ENCODE measurements at places on chromosomes 7 and 10. TPM values are rescaled to one million over a fixed set of nuclear protein-coding genes. Genes with fewer than 3 reads are reported as not detected.
A peak's percentile ranks its signal among the peaks of the same experiment; 100 is the strongest.

DNA sequence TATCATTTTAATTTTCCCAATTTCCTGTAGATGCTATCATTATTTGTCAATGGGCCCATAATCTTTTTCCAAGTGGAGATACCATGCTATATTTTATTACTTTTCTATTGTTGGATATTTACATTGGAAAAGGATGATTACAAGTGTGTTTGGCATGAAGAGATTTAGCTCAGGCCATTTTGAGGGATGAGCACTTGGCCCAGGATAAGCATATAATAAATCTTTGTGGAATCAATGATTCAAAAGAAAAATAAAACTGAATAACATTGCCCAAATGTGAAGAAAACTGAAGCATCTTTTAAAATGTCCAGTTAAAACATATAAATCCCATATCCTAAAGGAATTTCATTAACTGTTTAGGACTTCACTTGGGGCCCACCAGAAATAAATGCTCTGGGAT, 260.9 kb upstream of the BMPER start:
- no peaks in the 10 kb centered on the region for H3K4me1 ChIP-seq
- H3K4me3 ChIP-seq, result no peak overlapping the region
- DNase-seq, result no peak
- no peak overlapping the region for H3K27ac ChIP-seq
- no peaks in the 10 kb centered on the region for H3K36me3 ChIP-seq
- no peaks in the 10 kb centered on the region for H3K27me3 ChIP-seq

Gene PRKAR2B
- total RNA-seq, result 0.37 TPM

DNA sequence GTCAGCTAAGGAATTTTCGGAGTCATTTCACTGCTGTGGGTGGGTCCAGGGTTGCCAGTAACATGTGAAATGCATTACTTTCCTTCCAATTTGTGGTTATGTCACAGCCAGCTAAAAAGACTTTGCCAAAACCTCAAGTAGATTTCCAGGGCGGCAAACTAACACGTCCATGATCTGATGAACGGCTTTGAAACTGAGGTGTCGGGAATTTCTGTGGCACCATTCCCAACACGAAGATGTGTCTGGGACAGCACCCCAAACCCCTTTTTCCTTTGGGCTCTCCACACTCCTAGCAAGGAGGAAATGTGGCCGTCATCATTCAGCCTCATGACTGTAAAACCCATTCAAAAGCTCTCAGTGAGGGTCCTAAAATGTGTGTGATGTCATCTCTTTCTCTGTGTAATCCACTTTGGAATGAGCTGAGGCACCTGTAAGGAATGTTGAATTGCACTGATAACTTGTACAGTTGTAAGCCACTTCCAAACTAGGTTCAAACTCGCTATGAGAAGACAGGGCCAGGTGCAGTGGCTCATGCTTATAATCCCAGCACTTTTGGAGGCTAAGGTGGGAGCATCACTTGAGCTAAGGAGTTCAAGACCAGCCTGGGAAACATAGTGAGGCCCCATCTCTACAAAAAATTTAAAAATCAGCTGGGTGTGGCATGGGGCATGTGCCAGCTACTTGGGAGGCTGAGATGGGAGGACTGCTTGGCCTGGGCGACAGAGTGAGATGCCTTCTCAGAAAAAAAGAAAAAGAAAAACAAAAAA, 146.1 kb upstream of the FRMD4A start:
- peaks cover 38% of the 10 kb centered on the region for H3K27me3 ChIP-seq
- H3K4me1 ChIP-seq, result no peaks in the 10 kb centered on the region
- DNase-seq, result no peak

GRCh38 chr10:4652111-4653010, 173.6 kb upstream of the AKR1E2 start:
- H3K4me1 ChIP-seq, result peaks cover 23% of the 10 kb centered on the region
- H3K27ac ChIP-seq, result peak overlapping the region; percentile 83
- no peak for DNase-seq

DNA sequence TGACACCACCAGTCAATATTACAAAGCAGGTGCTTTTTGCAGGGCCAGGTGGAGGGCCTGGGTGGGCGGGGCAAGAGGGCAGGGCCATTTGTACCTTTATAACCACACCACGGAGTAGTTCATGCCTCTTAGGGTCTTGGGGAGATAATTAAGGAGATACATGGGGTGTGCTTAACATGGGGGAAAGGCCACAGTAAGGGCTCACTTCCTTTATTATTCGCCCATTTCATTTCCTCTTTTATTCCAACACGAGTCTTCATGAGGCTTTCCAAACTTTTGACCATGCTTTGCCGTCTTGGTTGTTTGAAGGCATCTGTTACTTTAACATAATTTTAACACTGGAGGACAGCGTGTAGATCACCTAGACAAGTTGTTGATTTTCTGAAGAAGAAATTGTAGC, 33.3 kb upstream of the LYZL2 start:
- H3K4me3 ChIP-seq, result no peak overlapping the region
- peaks cover 26% of the 10 kb centered on the region for H3K27me3 ChIP-seq
- no peak for DNase-seq
- H3K4me1 ChIP-seq, result peaks cover 4% of the 10 kb centered on the region
- no peak overlapping the region for H3K27ac ChIP-seq

DNA sequence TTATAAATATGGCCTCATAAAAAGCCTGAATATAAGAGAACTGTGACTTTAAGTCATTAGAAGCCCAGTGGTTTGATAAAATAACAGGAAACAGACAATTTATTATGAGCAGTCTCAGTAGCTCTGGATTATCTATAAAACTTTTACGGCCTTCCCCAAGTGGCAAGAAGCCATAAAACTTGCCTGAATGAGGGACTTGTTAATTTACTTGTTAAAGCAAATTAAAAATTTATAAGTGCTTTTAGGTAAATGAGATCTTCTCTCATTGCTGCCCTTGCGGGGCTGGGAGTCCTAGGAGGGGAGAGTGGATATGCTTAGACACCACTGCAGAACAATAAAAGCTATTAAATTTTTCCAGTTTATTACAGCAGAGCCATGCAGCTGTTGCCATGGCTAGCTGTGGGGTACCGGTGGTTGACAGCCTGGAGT, 499.9 kb downstream of the AUTS2 start:
- no peaks in the 10 kb centered on the region for H3K36me3 ChIP-seq
- no peaks in the 10 kb centered on the region for H3K4me1 ChIP-seq
- DNase-seq, result no peak
- H3K27ac ChIP-seq, result no peak overlapping the region
- H3K4me3 ChIP-seq, result no peak overlapping the region

- H3K27ac ChIP-seq, result no peak overlapping the region
- H3K4me1 ChIP-seq, result no peaks in the 10 kb centered on the region
- H3K36me3 ChIP-seq, result no peaks in the 10 kb centered on the region
Observed at GRCh38 chr10:55174419-55174818, 373.4 kb upstream of the PCDH15 start.

Gene AEBP1
- 38.7 TPM for total RNA-seq
